Glutamatergic neuron (in vitro differentiated cells): ENCODE measurements at places on chromosomes 3 and 15. TPM values are rescaled to one million over a fixed set of nuclear protein-coding genes. Genes with fewer than 3 reads are reported as not detected.

The C2CD4B gene
- not detected for total RNA-seq

The CFAP44 gene
- 1.3 TPM for total RNA-seq

The MORF4L1 gene
- 379 TPM for total RNA-seq

The GASK1A gene
- total RNA-seq, result not detected
